IPS DF 19.7 (cell line): ENCODE measurements at places on chromosomes 6 and 20.
A peak's percentile ranks its signal among the peaks of the same experiment; 100 is the strongest.

DNA sequence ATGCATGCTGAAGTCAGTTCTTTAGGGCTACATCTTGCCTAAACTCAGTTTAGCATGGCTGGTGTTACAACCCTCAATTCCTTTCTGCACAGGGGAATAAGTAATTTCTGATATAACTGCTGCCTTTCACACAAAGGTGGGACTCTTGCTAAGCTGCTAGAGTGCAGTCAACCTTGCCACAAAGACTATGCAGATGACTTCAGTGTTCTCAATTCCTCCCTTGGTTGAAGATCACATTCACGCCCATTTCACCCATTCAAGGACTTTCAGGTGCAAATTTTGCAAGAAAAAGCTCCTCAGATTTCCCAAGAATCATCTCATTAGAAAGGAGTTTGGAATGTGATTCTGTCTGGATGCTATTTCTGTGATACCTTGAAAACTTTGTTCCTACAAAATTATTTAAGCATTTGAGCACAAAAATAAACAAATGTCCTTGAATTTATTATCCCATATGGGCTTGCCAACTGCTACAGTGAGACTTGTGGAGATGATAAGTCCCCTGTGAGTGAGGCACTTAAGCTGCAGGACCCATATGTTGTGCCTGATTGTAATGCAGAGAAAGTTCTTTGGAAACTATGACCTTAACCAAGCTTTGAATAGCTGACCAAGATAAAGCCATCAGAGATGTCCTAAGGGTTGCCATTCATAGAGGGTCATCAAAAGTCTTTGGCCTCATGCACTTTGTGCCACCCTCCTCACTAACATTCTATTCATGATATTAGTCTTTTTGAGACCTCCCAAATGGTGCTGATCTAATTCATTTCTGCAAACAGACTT is 111.8 kb downstream of the PLCB4 start:
- peak; percentile 57 for DNase-seq

DNA sequence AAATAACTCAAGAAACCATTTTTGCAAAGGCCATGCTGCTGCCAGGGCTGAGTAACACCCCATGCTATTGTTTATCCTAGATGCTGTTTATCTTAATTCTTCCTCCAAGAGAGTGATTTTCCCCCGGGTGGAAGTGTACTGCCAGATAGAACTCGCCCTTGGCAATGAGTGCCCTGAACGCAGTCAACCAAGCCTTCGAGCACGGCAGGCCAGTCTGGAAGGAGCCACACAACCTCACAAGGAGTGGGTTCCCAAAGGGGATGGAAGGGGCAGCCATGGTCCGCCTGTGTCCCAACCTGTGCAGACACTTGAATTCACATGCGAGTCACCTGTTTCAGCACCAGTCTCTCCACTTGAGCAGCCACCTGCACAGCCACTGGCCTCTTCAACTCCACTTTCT is 31.9 kb downstream of the PNPLA1 start:
- DNase-seq = no peak

- no peak for DNase-seq
Measured at GRCh38 chr20:9301129-9302090, 213.0 kb upstream of the LAMP5 start.

DNA sequence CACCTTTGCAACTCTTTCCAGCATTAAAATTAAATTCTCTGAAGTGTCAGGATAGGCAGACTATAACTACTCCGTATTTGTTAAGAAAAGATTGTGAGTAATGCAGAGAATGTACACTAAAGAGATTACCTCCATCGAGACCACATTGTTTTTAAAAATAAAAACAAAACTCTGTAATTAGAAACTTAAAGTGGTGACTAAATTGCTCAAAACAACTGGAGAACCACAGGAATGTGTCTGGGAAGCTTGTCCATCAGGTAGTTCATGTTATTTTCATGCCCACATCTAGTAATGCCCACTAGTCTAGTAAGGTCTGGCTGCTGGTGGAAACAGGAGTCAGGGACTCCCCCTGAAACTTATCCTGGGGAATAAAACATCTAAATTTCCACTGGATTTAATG is 103.0 kb upstream of the FOXQ1 start:
- no peak for DNase-seq

DNA sequence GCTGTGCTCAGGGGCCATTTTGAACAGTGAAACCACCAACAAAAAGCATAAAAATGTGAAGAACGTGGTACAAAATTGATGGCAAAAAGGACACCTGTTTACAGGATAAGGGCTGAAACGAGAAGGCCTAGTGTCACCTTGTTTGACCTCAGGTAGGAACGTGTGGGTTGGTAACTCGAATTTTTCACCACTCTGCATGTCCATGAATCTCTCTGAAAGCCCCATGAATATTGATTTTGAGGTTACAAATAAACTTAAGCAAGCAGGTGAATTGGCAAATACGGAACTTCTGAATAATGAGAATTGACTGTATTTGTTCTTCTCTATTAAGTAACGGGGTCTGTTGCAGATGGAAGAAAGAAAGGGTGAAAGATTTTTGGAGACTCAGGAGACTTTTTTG is 59.6 kb upstream of the EDN1 start:
- no peak for DNase-seq

DNA sequence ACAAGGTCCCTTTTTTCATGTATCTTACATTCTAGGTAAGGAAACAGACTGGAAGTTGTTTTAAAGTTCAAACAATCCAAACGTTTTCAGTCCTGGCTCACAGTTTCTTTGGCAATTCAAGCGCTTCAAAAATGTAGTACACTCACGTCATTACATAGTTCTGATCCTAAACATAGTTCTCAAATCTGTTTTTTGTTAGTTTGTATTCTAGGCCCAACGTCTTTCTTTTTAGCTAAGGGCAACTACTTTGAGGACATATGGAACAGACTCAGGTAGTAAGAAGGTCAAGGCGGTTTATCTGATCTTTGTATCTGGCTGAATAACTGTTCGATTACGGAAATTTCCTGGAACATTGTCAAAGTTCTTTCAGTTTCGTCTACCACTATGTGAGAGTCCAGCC is 36.9 kb upstream of the PLCB4 start:
- DNase-seq = no peak

- DNase-seq = no peak
Measured at GRCh38 chr6:3373597-3374203, 83.2 kb downstream of the SLC22A23 start.

GRCh38 chr6:43468748-43469681 is 8.4 kb upstream of the TJAP1 start:
- no peak for DNase-seq

DNA sequence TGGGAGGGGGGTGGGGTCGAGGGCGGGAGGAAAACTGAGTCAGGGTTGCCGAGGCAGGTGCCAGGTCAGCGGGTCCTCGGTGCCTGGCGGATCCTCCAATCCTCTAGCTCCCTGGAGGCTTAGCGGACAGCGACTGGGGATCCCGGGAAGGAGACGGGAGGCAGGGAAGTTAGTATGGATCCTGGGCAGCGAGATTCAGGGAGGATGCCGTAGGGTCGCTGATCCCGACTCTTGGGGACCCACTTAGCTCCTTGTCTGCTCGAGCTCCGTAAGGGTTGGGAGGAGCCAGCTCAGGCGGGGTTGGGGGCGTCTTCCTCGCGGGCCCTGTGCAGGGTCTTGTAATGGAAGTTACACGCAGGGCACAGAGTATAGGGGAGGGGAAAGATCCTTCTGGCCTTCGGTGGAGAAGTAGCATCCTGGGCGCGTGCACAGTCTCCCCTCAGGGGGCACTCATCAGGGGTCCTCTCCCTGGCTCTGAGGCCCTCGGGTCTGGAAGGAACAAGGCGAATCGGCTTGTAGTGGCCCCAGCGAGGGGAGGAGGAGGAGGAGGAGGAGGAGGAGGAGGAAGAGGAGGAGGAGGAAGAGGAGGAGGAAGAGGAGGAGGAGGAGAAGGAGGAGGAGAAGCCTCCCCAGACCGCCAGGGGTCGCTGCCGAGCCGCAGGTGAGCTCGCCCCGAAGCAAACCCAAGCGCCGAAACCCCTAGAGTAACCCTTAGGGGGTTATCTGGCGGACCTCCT is 6.4 kb upstream of the SLC12A5 start:
- no peak for DNase-seq
